ENCODE measurements at places on chromosomes 12 and 14.

DNA sequence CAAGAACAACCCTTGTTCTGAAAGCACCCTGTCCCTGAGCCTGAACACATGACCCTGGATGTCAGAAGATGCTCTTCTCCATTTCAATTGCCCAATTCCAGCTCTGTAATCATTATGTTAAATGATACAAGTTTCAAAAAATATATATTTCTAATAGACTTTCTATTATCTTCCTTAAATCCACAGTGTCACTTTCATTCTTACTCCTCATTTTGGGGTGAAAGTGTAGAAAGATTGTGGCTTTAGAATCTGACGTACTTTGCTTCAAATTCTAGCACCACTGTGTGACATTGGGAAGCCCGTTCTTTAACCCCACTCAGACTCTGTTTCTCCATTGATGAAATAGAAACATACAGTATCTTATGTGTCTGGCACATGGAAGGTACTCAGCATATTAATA lies 83.2 kb downstream of the ETV6 start:
- DNase-seq, result no peak

- no peak for DNase-seq
Observed at GRCh38 chr12:23631786-23632377, 317.6 kb downstream of the SOX5 start.

DNA sequence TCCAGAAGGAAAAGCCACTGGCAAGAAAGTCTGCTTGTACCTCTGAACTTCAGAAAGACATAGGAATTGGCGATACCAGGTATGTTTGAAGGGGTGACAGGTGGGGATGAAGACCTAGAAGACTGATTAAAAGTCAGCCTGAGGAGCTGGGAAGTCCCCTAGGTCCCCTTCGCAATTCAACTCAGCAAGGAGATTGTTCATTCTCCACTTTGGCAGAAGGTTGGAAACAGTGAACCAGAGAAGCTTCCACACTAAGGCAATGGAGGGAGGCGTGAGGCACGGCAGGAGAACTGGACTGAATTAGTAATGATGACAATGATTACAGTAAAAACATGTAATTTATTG lies 240.3 kb upstream of the TMPO start:
- no peak for DNase-seq

DNA sequence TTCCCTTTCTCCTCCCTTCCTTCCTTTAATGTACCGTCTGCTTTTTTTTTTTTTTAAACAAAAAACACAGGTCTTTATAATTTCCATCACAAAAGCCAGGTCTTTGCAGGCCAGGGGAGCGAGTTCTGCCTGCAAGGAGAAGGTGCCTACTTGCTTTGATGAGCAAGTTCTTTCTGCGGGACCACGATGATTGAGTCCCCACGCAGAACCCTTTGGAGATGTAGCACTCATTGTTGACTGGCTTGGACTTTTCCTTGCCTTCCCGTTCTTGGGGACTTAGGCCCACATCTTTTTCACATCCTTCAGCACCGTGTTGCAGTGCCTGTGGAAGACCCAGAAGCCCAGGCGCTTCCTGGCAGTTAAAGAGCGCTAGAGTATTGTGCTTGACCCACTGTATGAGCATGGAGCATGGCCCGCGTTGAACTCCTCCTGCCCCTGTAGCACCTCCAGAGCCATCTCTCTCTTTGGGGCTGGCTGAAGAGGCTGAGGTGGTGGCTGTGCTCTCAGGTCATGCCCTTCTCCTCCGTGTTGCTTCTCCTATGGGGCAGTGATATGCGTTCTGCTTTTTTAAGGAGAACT lies 177.6 kb downstream of the EXOC5 start:
- DNase-seq, result no peak

DNA sequence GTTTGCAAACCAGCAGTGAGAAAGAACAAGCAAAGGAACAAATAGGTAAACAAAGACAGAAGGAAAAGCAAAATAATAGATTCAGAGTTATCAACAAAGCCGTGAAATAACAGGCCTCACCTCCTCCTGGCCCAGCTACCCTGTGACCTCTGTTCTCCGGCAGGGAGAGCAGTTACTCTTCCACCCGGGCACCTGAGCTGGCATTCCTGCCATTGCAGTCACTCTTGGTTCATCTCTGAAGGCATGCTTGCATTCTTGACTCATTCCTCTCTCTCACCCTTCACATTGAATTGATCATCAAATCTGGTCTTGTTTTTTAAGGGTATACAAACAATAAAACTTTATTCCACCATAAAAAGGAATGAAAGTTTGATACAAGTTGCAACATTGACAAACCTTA lies 95.1 kb downstream of the TTC8 start:
- DNase-seq, result no peak

DNA sequence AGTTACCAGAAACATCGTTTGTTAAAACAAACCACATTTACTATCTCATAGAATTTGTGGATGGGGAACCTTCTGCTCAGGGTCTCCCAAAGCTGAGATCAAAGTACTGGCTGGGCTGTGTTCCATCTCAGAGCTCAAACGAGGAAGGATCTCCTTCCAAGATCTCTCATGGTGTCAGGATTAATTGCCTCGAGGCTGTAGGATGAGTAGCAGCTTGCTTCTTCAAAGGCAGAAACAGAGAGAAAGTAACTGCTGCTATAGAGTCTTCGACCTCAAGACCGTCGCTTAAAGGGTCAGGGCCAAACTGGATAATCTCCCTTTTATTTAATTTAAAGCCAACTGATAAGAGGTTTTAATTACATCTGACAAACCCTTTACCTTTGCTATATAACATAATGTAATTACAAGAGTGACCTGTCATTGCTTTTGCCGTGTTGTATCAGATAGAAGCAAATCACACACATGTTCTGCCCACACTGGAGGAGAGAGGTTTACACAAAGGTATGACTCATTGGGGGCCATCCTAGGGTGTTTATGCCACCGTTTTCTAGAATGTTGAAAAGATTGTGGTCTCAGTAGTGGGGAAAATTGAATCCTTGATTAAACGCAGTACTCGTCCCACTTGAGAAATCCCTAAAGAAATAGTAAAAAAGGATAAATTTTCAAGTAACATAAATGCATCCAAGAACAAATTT lies 868.8 kb upstream of the TMEM132C start:
- DNase-seq, result no peak

DNA sequence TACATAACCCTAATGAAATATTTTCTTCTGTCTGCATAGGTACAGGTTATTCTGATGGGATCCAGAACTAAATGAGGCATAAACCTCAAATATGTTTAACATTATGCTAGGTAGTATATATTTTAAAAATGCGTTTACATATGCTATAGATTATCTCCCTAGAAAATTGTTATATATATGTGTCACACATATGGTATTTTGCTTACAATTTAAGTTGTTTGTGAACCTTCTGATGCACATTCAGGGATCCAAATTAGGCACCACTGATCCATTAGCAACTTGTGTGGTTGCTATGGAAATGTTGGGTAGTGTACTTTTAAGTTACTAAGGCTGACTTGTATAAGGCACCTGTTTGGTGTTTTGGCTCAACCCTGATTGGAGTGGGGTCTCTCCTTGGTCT lies 456.7 kb downstream of the AEBP2 start:
- DNase-seq, result no peak

- DNase-seq, result no peak
Observed at GRCh38 chr14:66965831-66966230, 223.4 kb upstream of the GARIN2 start.

DNA sequence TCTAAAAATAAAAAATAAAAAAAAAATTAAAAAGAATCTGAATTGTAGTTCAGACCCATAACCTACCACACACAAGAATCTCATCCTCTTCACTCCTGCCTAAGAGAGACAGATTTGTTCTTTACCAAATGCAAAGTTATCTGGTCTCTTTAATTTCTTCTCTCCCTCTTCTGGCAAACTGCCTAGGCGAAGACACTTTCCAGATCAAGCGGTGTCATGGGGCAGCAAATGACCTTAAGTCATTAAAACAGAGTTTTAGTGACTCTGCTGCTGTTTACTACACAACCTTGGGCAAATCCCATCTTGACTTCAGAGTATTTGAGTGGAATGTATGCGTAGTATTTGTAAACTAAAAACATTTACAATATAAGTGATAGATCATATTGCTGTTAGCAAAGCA lies 60.9 kb upstream of the NID2 start:
- DNase-seq, result no peak

GRCh38 chr12:19886065-19886464 lies 446.8 kb downstream of the AEBP2 start:
- DNase-seq, result no peak

DNA sequence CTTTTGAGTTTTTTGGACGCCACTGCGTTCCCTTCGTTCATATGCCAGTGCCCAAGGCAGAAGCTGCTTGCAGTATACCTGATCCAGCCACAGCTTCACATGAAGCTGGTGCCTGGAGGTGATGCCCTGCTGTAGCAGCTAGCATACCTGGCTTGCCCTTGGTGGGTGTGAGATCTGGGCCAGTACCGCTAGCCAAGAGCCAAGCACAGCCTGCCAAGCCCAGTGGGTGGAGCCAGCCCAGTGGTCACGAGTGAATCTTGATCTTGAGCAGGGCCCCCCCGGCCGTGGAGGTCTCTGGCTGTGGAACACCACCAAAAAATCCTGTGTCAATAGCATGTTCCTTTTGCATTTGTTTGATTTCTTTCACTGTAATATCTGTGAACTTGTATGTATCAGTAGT lies 7.3 kb upstream of the M6PR start:
- no peak for DNase-seq

DNA sequence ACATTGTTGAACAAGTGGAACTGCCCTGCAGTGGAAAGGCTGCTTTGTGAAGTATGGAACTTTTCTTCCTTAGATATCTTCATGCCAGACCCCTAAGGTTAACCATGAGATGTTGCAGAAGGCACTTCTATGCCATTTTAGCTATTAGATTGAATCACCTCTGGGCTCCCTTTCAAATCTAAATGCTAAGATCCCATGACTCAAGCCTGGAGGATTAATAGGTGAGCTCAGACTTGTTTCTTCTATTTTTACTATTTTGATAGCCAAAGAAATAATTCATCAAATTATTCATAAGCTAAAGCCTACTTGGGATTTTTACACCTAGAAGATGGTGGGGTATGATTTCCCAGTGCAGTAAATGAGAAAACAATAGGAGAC lies 64.3 kb downstream of the DAD1 start:
- no peak for DNase-seq

GRCh38 chr14:82138431-82138830 lies 604.8 kb upstream of the SEL1L start:
- DNase-seq, result no peak

DNA sequence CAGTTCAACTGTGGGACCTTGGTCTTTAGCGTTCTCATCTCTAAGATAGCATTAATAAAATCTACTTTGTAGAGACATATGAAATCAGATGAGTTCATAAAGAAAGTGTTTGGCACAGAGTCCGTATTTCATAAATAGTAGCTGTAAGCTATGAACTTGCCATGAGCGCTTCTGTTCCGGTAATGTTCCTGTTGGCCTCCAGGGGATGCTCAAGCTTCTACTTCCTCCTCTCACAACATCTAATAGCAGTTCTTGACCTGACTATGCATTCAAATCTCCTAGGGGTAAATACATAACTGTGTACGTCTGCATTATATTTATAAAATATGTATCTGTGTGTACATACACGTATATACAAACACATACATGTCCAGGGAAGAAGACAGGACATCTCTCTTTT lies 288.2 kb upstream of the TMPO start:
- DNase-seq, result no peak

GRCh38 chr12:10717410-10717809 lies 5.7 kb downstream of the YBX3 start:
- no peak for DNase-seq

GRCh38 chr14:77880056-77880455 lies 80.1 kb downstream of the ADCK1 start:
- no peak for DNase-seq

GRCh38 chr12:13193505-13194231 lies 2.9 kb upstream of the EMP1 start:
- DNase-seq, result no peak
